ENCODE measurements at places on chromosomes 5 and 9.

DNA sequence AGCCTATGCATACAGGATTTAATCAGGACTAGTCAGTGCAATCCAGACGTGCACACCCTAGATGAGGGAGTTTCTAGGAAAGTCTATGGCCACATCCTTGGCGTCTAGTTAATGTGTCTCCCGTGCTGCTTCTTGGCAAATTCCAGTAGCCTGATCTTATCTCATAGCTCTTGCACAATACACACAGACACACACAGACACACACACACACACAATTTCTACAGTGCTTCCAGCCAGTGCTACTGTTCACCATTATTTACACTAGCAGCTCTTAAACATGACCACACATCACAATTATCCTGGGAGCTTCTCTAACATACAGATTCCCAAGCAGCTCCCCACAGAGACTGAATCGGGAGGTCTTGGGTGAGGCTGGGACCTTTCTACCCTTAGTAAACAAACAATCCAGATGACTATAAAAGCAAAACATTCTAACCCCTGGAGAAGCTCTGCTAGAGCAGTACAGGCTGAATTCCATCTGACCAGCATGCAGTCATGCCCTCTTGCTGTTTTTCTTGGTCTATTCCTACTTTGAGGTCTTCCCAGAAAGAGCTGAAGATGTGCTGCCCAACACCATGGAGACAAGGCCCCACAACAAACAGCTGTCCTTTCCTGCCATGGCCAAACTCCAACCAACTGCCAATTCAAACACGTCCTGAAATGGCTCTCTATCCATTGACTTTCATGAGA, 236.6 kb downstream of the DEPDC1B start:
- DNase-seq: no peak

- no peak for DNase-seq
Measured at GRCh38 chr9:89983411-89983810, 378.6 kb downstream of the GADD45G start.

DNA sequence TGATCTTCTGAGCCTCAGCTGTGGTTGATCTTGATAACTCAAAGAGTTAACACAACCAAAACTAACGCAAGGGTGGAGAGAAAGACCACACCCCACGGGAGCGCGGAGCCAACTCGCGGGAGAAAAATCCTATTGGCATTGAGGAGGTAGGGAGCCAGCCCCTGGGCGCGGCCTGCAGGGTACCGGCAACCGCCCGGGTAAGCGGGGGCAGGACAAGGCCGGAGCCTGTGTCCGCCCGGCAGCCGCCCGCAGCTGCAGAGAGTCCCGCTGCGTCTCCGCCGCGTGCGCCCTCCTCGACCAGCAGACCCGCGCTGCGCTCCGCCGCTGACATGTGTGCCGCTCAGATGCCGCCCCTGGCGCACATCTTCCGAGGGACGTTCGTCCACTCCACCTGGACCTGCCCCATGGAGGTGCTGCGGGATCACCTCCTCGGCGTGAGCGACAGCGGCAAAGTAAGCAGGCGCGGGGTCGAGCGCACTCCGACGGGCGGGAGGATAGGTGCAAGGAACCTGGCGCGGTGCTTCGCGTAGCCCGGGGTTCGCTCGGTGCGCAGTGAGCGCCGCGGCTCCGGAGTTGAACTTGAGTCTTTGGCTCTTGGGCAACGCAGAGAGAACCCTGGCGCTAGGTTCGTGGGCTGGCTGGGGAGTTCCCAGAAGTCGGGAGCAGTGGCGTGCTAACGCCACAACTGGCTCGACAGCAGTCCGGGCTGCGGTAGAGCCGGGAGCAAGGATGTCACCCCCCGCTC, at the start of gene GDA:
Gene GDA (plus strand): TSS at position 210 of the 745 bp plus-strand sequence. CDS start 120 bp downstream, at position 330.
- no peak for DNase-seq

GRCh38 chr5:118883362-118883761, 105.0 kb downstream of the DTWD2 start:
- DNase-seq: no peak

GRCh38 chr9:123174887-123175518, 93.4 kb downstream of the STRBP start:
- no peak for DNase-seq

Measured in COR-L47 (cell line).